Neuronal stem cell (in vitro differentiated cells): ENCODE measurements at places on chromosomes 2 and 18.
A peak's percentile ranks its signal among the peaks of the same experiment; 100 is the strongest.

GRCh38 chr2:24228470-24228869 lies 53.6 kb downstream of the FAM228A start:
- no peak for DNase-seq

GRCh38 chr2:123179526-123179925 lies 845.6 kb upstream of the CNTNAP5 start:
- DNase-seq: peak; percentile 1

DNA sequence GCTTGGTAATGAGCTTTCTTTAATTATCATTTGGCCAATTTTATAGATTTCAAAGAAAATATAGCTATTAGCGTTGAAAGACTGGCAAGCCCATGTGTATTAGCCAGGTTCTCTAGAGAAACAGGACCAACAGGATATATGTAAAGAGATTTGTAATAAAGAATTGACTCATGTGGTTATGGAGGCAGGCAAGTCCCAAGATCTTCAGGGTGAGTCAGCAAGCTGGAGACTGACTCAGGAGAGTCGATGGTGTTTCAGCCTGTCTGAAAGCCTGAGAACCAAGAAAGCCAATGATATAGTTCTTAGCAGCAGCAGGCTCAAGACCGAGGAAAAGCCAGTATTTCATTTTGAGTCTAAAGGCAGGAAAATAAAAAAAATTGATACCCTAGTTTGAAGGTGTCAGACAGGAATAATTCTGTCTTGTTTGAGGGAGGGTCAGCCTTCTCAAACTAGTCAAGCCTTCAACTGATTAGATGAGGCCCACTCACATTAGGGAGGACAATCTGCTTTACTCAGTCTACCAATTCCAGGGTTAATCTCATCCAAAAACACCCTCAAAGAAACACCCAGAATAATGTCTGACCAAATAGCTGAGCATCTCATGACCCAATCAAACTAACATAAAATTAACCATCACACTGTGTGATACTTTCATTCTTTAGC lies 78.3 kb upstream of the CRIM1 start:
- DNase-seq: no peak

GRCh38 chr2:134934641-134935040 lies 16.0 kb downstream of the CCNT2 start:
- no peak for DNase-seq

DNA sequence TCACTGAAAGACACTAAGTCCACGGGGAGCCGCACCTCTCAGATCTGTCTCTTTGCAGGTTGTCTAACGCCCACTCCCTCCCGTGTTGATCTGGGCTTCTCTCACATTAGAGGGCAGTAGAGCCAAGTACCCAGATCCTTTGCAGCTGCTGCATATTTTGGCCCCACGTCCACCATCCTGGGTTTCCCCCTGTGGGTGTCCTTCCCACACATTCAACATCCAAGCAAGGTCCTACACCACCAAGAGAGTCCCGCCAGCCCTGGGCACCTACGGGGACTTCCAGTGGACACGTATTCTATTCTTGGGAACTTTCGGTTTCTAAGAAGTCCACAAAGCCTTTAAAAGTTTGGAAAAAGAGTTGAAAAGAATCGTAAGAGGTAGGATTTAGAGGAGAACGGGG lies 116.6 kb downstream of the ATL2 start:
- DNase-seq: no peak

DNA sequence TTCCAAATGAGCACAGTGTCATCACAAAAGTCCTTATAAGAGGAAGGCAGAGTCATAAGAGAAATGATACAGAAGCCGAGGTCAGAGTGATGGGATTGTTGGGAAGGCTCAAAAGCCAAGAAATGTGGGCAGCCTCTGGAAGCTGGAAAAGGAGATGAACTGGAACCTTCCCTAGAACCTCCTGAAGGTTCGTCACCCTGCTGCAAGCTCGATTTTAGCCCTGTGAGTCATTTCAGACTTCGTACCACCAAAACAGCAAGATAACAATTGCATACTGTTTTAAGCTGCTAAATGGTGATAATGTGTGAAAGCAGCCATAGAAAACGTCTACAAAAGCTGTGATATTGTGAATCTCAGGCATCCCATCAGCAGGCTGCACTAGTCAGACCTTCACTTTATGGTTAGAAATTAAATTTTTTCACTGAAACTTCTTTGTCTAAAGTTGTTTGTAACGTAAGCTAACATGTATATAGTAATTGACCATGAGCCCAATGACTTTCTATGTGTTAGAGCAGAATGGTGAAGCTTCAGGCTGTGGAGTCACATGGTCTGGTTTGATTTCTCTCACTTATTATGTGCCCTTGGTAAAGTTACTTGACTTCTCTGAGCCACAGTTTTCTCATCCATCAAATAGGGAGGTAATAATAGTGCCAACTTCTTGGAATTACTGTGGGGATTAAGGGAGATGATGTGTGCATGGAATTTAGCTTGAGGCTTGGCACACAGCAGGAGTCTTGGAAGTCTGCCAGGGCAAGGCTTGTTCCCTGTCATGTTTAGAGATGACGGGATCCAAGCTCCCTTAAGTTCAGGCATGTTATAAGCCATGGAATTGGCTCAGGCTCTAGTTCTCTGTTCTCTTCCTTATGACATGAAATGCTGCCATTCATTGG lies 132.0 kb upstream of the CCDC195 start:
- no peak for DNase-seq

- no peak for DNase-seq
Observed at GRCh38 chr2:195122653-195123052, 534.4 kb upstream of the SLC39A10 start.

GRCh38 chr2:1236606-1237005 lies 176.7 kb upstream of the TPO start:
- DNase-seq: no peak

DNA sequence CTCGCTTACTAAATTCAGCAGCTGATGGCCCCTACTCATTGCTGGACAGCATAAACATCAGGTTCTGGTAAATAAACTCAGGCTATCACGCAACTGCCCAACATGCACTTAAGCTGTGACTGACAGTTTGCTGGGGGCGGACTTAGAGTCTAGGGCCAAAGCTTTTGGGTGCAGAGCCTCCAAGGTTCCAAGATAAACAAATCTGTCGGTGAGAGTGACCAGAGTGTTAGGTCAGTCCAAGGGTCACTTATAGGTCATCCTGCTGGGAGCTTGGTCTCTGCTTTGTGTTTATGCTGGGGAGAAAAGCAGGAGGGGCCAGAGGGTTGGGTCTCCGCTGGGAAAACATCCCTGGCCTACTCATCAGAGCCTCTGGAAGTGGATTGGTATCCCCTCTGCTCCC lies 188.6 kb upstream of the GATA6 start:
- no peak for DNase-seq

GRCh38 chr2:176111309-176111663 lies 4.2 kb downstream of the HOXD11 start:
- DNase-seq: no peak

DNA sequence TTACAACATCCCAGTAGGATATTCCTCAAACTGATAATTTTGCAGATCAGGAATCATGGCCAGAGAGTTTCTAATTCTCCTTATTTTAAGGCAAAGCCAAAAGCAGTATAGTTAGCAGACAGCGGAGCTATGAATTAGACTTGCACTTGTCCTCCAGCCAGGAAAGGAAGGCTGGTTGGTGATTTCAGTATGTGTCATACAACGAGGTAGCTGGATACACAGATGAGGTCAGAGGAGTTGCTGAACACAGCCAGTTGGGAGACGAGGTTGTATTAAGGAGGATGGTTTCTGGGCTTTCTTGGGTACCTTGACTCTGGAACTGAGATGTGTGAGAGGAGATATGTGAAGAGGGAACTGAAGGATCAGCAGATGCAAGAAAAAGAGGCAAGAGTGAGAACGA lies 185.2 kb downstream of the SOX11 start:
- DNase-seq: no peak

DNA sequence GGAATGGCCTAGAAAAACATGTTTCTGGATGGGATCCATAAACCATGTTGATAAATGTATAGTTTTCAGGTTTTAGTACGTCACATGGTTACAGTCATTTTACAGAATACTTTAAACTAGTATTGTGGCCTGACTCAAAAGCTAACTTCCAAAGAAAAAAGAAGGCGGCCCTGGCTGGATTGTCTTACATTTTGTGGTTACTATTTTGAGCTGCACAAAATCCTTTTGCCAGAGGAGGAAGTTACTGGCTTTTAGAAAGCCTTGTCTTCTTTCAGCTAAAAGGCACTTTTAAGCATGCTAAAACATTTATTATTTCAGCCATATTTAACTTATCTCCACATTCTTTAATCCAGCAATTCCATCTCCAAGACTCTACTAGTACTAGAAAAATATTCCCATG lies 227.9 kb downstream of the CDH2 start:
- no peak for DNase-seq
